ENCODE measurements at places on chromosomes 3 and 15. TPM values are rescaled to one million over a fixed set of nuclear protein-coding genes. Genes with fewer than 3 reads are reported as not detected.

The AP3S2 gene
- 86.1 TPM for total RNA-seq

The KCNMB3 gene
- 1.5 TPM for total RNA-seq

The CYP8B1 gene
- not detected for total RNA-seq

The PAK6 gene
- total RNA-seq: 0.28 TPM

The ARGFX gene
- total RNA-seq: not detected

The GABRR3 gene
- total RNA-seq: not detected

The GOLGA6L7 gene
- total RNA-seq: not detected

The CHRM5 gene
- total RNA-seq: not detected

The PPP1R14D gene
- total RNA-seq: not detected

The FBLN2 gene
- total RNA-seq: 254 TPM

The GNB4 gene
- total RNA-seq: 69.8 TPM

The STRIT1 gene
- total RNA-seq: not detected

The NRROS gene
- 0.30 TPM for total RNA-seq

The LMAN1L gene
- total RNA-seq: not detected

The PLSCR2 gene
- not detected for total RNA-seq

The CCDC39 gene
- total RNA-seq: not detected

The RASGRP1 gene
- 0.88 TPM for total RNA-seq

The DNAH12 gene
- 0.37 TPM for total RNA-seq

The TCAIM gene
- 32.5 TPM for total RNA-seq

The GHSR gene
- not detected for total RNA-seq

The ITIH3 gene
- total RNA-seq: not detected

The NR2C2 gene
- 30.6 TPM for total RNA-seq

The OCA2 gene
- not detected for total RNA-seq

The XRN1 gene
- 39.8 TPM for total RNA-seq

The ZMAT3 gene
- 78.9 TPM for total RNA-seq

The ADGRG7 gene
- 0.30 TPM for total RNA-seq
